ENCODE measurements at places on chromosomes 16 and 17. TPM values are rescaled to one million over a fixed set of nuclear protein-coding genes. Genes with fewer than 3 reads are reported as not detected.

DNA sequence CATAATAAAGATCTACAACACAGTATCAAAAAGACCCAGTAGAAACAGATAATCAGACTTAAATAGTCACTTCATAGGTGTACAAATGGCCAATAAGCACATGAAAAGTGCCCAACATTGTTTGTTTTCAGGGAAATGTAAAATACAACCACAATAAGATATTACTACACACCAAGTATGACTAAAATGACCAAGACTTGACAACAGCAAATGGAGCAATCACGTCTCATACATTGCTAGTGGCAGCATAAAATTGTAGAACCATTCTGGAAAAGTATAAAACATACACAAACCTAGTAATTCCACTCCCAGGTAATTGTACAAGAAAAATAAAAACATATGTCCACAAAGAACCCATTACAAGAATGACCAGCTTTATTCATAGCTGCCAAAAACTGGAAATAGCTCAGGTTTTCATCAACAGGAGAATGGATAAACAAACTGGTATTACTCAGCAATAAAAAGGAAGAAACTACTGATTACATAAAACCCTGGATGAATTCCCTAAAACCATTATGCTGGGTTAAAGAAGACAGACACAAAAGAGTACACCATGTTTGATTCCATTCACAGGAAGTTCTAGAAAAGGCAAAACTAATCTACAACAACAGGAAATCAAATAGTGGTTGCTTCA is 85.6 kb downstream of the TTC19 start:
- no peak overlapping the region for H3K4me3 ChIP-seq
- peaks cover 3% of the 10 kb centered on the region for H3K36me3 ChIP-seq
- no peaks in the 10 kb centered on the region for H3K27me3 ChIP-seq
- H3K4me1 ChIP-seq: peaks cover 15% of the 10 kb centered on the region

DNA sequence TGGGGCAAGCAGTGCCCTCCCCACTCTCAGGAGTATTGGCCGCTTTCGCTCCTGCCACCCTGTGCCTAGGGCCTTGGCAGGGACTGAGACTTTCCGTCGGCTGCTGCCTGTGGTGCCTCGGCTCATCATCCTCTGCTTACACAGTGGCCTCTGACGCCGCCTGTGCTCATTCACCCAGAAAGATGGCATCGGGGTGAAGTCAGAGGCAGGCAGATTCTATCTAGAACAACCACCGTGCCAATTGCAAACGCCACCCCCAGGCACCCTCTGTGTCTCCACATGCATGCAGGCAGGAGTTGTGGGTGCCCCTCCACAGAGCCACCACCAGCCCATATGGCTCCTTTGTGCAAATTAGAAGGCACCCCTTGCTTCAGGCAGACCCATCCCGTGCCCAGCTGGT is 154.2 kb upstream of the GSE1 start:
- H3K36me3 ChIP-seq: no peaks in the 10 kb centered on the region
- H3K4me3 ChIP-seq: no peak overlapping the region
- peaks cover 20% of the 10 kb centered on the region for H3K27me3 ChIP-seq
- no peak overlapping the region for H3K27ac ChIP-seq
- H3K4me1 ChIP-seq: no peaks in the 10 kb centered on the region

Gene DPEP3
- total RNA-seq: not detected

DNA sequence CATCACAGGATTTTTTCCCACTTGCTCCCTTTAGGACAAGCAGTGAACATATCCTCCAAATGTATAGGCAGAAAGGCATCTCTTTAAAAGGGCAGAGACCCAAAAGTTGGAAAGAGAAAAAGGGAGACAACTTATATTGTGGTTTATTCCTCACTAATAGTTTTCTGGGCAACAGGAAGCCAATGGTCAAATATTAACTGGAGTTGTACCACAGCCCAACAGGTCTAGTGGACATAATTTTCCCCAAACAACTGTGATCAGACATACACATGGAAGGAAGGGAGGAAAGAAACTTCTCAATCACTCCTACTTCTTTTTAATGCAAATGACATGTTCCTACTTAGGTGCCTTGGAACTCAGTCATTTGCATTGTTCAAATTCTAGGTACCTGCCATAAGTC is 78.4 kb downstream of the SOX9 start:
- H3K27me3 ChIP-seq: no peaks in the 10 kb centered on the region
- no peak overlapping the region for H3K4me3 ChIP-seq
- H3K27ac ChIP-seq: no peak overlapping the region
- H3K4me1 ChIP-seq: no peaks in the 10 kb centered on the region
- no peaks in the 10 kb centered on the region for H3K36me3 ChIP-seq
- no peak for DNase-seq

Gene NPIPB6
- 5.0 TPM for total RNA-seq

Gene KRTAP3-1
- not detected for total RNA-seq

Gene SF3B3
- 324 TPM for total RNA-seq

Gene B4GALNT2
- total RNA-seq: 0.14 TPM
